ENCODE measurements at places on chromosomes 5 and 9.

DNA sequence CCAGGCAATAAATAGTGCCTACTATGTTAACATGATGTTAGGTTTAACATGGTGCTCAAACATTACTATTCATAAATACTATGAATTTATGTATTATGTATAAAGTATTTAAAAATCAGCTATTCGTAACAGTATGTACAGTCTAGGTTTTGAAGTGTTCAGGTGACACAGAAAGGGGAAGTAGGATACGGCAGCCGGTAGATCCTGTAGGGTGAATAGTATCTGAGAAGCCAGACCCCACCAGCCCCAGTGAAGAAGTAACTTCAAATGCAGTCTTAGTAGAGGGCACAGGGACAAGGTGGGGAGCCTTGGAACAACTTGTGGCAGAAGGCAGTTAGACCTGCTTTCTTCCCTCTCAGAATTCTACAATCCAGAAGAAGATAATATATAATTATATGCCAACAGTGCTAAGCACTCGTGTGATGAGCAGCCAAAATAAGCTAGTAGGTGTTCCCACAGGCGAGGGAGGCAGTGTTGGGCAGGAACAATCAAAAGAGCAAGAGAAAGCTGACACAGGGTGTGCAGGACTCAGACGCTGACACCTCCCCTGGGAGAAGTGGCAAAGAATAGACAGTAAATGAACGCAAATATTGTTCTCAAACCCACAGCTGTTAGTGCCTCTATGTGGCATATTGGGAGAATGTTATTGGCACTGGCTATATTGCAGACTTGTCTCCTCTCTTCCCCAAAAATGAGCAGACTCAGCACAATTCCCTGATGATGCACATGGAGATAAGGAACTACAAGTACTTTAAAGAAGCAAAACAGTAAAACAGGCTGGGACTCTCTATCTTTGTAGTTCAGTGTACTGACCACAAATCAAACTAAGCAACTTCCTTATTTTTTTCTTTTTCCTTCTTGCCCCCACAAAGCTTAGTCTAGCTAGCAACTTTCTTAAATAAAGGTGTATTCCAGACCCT lies 4.6 kb downstream of the ZNF367 start:
- peak; percentile 59 for DNase-seq

- no peak for DNase-seq
These were observed 255.6 kb upstream of the SLC30A5 start for GRCh38 chr5:68838157-68838718.

- DNase-seq = no peak
These were observed 66.4 kb downstream of the PTCH1 start for GRCh38 chr9:95450171-95451064.

- no peak for DNase-seq
These were observed 13.9 kb downstream of the NINJ1 start for GRCh38 chr9:93119953-93120845.

DNA sequence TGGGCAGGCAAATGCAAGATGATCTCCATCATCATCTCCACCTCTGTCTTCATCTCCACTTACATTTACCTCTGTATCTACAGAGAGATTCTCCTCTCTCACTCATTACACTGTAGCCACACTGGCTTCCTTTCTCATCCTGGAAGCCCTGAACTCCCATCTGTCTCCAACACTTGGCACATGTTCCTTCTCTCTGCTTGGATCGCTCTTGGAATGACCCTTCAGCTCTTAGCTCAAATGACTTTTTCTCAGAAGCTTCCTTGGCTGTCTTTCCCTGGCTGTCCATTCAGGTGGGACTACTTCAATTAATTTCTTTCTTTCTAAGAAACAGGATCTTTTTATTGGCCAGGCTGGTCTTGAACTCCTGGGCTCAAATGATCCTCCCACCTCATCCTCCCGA lies 120.0 kb upstream of the KLF4 start:
- no peak for DNase-seq

GRCh38 chr9:128114326-128115186 lies 13.0 kb downstream of the PTGES2 start:
- DNase-seq = no peak

- DNase-seq = no peak
These were observed 148.5 kb downstream of the SLIT3 start for GRCh38 chr5:169152453-169152852.

- no peak for DNase-seq
These were observed 126.5 kb upstream of the GDNF start for GRCh38 chr5:37966291-37966690.

GRCh38 chr5:126016256-126016655 lies 407.0 kb upstream of the GRAMD2B start:
- DNase-seq = peak; percentile 68

- no peak for DNase-seq
These were observed 347.6 kb downstream of the EBF1 start for GRCh38 chr5:158751961-158752655.

DNA sequence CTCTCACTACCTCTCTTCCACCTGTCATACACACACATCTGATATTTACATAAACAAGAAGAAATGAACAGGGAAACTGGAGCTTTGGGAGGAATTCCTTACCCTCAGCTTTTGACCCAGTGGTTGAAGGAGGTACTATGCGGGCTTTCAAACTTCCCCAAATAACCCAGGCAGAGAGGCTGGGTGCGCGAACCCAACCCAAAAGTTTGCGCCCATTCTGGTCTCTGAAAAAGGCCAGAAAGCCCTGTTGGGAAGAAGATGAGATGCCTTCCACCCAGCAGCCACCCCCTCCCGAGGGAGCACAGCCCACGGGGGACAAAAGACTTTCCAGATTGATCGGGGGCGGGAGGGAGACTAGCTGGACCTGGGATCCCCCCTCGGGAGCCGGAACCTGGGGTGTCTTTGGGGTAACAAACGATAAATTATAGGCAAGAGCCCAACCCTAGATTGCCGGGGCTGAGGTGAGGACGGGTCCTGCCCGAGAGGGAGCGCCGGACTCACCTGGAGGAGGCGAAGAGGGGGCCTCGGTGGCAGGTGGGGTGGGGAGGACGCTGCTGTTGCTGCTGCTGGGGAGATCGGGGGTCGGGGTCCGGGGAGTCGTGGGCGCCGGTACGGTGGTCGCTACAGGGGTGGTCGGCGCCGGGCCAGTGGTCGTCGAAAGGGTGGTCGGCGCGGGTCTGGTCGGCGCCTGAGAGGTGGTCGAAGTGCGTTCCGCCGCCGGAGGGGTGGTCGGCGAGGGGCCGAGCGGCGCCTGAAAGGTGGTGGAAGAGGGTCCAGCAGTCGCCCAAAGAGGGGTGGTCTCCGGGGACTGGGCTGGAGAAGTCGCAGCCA lies 798 bp downstream of the MEGF9 start:
- no peak for DNase-seq

DNA sequence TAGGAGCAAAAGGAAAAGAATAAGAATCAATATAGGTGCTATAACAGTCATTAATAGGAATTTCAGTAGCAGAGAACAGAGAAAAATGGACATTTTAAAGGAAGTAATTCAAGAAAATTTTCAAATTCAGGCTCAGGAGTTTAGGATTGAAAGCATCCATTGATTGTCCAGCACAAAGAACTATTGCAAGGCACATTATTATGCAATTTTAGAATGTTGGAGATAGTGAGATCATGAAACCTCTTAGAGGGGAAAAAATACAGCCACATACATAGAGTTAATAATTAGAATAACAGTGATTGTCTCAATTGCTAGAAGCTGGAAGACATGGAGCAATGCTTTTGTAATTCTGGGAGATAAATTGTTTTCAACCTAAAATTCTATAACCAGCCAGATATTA lies 31.5 kb downstream of the CNTLN start:
- no peak for DNase-seq

DNA sequence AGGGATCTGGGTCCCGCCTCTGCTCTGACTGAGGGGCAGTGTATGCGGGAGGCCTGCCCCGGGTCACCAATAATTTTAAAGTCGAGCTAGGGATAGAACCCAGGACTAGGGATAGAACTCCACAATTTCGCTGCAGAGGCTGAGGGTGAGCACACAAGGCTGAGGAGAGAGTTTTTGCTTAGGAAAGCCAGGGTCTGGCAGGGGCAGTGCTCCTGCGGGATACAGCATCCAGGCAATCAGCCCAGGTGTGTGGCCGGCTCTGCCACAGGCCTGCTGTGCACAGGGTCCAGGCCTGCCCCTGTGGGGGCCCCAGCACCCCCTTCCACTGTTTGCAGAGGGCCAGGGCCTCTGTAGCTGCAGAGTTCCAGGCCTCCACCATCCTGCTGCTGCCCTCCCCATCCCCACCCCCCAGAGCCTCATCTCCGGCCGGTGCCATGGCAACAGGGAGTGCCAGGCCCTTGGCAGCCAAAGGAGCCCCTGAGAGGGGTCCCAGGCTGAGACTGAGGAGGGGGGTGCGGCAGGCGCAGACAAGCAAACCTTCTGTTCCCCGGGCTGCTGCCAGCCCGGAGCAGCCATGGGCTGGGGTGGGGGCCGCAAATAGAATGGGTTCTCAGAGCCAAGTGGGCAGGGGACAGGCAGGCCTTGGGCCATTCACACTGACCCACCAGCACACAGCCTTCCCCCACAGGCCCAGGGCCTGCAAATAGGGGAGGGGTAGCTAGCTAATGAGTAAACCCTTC lies 8.6 kb downstream of the PDGFRB start:
- DNase-seq = no peak

- DNase-seq = no peak
These were observed 512.6 kb downstream of the BNC2 start for GRCh38 chr9:16357828-16358227.

DNA sequence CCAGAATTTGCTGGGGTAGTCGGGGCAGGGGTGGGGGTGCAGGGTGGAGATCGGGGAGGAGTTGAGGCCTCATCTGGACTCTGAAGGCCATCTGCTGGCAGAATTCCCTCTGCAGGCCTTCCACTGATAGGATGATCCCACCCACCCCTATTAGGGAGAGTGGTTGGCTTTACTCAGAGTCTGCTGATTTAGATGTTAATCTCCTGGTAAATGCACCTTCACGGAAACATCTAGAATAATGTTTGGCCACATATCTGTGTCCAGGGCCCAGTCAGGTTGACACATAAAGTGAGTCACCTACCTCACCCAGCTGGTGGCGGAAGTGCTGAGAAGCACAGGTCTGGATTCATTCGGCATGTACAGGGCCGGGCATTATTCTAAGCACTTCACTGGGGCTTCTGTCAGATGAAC lies 50.0 kb downstream of the DAPK1 start:
- no peak for DNase-seq

Data from NCI-H2081 (cell line).